CD8-positive, alpha-beta memory T cell (primary cell): ENCODE measurements at places on chromosomes 4 and X. TPM values are rescaled to one million over a fixed set of nuclear protein-coding genes. Genes with fewer than 3 reads are reported as not detected.
A peak's percentile ranks its signal among the peaks of the same experiment; 100 is the strongest.

GRCh38 chrX:1488141-1488540, 35.4 kb upstream of the ASMTL start:
- no peak for DNase-seq

DNA sequence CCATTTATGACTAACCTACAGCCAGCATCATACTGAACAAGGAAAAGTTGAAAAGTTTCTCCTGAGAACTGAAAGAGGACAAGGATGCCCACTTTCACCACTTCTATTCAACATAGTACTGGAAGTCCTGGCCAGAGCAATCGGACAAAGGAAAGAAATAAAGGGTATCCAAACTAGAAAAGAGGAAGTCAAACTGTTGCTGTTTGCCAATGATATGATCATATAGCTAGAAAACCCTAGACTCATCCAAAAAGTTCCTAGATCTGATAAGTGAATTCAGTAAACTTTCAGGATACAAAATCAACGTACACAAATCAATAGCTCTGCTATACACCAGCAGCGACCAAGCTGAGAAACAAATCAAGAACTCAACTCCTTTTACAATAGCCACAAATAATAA, 64.5 kb downstream of the CENPC start:
- DNase-seq: no peak

GRCh38 chr4:80265571-80266252, 752 bp upstream of the FGF5 start:
- DNase-seq: no peak

DNA sequence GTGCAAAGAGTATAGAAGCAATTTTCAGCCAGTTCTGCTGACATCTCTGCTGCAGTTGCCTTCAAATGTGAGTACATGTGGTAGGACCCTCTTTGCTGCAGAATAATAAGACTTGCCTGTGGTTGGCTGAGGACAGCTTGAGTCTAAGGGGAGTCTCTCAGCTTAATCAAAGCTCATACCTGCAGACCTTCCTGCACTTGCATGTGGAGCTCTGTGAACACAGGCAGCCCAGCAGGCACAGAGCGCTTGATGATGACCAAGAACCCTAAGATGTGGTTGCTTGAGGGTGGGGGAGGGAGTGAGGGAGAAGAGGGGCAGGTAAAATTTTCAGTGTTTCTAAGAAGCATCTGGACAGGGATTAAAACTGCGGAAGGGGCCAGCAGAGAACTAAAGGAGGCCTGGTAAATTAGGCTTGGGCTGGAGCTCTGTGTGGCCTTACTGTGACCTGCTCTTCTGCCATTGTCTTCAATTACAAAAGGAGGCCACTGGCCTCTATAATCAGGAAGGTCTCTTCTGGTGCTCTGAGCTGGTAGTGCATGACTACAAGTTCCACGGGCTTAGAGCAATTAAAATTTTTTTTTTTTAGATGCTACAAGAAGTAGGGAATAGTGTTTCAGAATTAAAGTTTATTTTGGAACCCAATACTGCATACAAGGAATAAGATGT, 59.9 kb upstream of the CHRNA9 start:
- no peak for DNase-seq

DNA sequence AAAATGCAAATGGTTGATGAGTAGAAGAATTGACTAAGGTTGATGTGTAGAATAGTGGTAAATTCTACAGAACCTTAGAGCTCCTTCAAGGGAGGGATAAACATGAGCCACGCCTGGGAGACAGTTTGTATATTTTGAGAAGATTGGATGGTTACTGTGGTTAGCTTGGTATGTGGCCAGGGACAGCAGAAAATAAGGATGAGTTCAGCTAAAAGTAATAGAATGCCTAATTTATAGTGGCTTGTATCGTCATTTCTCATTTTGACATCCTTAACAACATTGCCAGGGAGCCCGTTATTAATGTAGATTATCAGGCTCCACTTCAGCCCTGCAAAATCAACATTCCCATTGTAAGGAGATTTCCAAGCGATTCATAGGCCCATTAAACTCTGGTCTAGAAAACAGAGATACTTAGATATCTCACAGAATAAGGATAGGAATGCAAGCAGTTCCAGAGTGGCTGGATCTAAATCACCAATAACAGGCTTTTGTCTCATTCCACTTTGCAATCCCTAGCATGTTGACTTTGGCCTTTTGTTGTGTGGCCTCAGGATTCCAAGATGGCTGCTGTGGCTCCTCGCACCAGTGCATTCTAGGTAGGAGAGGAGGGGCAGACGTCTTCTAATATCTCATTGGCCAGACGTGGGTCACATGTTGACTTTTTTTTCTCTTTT, 6.4 kb upstream of the PTTG2 start:
- no peak for DNase-seq

- DNase-seq: peak; percentile 5
Measured at GRCh38 chrX:39439906-39440798, 638.9 kb downstream of the MID1IP1 start.

GRCh38 chr4:154313004-154313585, 178.5 kb downstream of the DCHS2 start:
- no peak for DNase-seq

GRCh38 chr4:161519611-161520010, 644.2 kb downstream of the FSTL5 start:
- no peak for DNase-seq

DNA sequence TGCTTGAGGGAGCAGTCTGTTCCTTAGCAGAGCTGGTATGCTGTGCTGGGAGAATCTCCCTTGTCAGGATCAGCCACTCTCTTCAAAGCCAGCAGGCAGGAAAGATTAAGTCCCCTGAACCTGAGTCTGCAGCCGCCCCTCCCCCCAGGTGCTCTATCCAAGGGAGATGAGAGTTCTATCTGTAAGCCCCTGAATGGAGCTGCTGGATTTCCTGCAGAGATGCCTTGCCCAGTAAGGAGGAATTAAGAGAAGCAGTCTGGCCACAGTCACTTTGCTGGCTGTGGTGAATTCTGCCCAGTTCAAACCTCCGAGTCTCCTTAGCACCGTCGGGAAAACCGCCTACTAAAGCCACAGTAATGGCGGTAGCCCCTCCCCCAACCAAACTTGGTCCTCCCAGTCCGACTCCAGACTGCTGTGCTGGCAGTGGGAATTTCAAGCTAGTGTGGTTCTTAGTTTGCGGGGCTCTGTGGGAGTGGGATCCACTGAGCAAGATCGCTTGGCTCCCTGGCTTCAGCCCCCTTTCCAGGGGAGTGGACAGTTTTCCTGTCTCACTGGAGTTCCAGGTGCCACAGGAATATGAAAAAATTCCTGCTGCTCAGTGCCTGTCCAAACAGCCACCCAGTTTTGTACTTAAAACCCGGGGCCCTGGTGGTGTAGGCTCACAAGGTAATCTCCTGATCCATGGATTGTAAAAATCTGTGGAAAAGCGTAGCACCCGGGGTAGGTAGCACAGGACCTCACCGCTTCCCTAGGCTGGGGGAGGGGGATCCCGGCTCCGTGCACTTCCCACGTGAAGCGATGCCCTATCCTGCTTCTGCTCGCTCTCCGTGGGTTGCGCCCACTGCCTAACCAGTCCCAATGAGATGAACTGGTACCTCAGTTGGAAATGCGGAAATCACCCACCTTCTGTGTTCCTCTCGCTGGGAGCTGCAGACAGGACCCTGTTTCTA, 38.0 kb downstream of the RAB28 start:
- DNase-seq: no peak

DNA sequence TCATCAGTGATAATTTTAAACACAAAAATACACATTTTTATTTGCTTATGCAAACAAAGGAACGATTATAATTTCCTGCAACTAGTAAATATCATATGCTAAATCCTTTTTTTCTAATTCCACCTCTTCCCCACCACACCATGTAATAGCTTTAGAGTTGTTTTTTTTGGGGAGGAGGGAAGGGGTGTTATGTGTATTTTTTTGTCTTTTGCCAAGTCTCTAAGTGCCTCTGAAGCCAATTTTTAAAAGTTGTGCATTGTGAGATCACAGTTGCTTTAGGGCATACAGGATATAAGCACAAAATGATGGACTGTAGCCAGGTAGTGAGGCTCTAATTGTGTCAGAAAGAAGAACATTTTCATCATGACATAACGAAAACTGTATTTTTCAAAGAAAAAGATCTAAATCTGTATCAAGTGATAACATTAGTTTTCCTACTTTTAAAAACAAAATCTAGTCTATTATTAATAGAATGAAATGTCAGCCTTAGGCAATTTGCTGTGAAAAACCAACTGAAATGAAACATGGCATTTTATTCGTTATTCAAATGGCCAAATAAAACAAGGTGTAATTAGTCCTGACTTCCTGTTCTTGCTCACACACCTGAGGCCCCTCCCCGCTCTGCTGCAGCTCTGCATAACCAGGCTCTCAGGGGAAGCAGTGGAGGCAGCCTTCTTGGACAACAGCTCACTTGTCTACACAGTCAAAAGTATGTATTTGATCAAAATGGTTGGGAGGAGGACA, 157.4 kb downstream of the PALLD start:
- DNase-seq: no peak

DNA sequence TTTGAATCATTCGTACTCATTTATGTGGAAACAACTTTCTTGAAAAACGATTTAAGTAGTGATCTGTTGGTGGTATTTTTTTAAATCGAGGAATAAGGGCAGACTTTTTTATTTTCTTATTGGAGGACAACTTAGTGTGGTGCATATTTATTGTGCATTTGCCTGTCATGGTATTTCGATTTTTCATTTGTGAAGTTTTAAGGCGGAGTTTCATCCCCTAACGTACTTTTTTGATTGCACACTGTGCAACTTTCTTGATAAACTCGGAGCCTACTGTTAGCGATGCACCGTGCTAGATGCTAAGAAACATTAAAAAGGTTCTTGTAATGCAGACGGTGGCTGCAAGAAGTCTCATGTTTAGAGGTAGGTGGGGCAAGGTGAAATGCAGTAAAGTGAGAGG, 1.4 kb downstream of the ZFX start:
- DNase-seq: no peak

GRCh38 chr4:10554121-10554520, 96.9 kb upstream of the ZNF518B start:
- no peak for DNase-seq

- DNase-seq: no peak
Measured at GRCh38 chr4:105619188-105619931, 66.9 kb downstream of the ARHGEF38 start.

GRCh38 chr4:162268911-162269310, 105.1 kb upstream of the FSTL5 start:
- no peak for DNase-seq

GRCh38 chrX:19214311-19214710, 92.0 kb upstream of the ADGRG2 start:
- no peak for DNase-seq

DNA sequence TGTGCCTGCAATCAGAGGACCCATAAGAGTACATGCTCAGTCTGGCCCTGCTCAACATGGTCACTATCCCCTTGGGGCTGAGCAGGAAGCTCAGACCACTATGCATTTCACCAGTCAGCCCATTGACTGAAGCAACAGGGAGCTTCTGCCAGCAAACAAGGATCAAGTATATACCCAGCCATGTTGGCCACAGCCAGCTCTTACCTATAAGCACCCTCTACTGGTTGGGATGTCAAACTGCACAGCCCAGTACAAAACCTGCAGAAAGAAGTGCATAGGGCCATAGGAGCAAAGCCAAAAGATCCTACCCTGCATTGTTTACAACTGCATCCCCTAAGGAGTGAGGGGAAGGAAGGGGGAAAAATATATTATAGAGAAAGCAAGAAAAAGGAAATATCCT, 214.4 kb upstream of the CPEB2 start:
- no peak for DNase-seq

GRCh38 chrX:37763400-37763799, 16.5 kb upstream of the CYBB start:
- DNase-seq: no peak

DNA sequence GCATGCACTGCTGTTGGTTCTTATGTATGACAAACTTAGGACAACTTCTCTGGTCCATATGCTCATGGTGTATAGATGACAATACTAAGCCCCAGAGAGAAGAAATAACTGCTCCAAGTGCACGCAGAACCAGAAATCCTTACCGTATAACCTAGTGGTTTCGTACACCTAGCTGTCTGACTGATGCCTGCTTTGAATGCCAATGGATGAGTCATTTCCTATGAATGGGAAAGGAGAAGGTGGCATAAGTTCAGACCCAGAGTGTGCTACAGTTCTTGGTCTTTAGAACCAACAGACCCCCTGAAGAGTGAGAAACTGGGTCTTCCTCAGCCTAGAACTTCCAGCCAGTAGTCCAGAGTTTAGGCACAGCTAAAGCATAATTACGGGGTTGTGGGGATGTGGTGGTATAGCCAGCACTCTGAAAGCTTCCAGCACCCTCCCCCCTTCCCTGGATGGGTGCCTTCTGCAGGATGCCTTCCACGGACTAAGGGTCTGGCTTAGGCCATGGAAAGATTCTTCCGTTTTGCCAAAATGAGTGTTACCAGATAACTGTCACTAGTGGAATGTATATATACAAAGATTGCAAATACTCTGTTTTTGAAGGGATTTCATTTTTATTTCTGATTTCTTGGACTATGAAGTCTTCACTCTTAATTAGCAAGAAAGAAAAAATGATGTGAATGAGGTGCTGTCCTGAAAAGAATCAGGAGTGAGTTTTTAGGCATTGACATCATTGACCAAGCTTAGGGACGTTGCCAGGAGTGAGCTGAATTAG, 84.6 kb upstream of the PACRGL start:
- no peak for DNase-seq

DNA sequence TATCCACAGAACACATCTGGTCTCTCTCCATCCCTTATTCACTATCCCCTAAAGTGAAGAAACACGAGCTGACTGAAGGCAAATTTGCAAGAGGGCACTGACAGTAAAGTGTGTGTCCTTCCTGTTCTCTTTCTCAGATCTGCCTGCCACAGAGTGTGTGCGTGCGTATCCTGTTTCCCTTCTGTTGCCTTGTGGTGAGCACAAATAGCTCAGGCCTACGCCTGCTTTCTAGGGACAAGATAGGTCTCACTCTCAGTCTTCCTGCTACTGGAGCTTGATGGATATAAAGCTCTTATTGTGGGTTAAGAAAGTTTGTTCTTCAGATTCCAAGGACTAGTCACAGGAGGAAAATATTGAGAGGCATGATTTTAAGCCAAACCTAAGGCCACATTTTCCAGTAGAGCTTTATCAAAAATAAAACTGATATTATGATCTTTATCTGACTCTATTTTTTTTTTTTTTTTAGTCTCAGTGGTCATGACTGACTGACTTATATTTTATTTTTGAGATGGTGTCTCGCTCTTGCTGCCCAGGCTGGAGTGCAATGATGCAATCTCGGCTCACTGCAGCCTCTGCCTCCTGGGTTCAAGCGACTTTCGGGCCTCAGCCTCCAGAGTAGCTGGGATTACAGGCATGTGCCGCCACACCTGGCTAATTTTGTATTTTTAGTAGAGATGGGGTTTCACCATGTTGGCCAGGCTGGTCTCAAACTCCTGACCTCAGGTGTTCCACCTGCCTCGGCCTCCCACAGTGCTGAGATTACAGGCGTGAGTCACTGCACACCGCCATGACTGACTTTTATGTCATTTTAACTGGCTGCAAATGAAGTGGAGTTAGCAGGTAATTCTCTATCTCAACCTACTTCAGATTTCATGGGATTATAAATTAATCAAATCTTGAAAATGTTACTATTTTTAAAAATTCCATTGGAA, 140.3 kb upstream of the SH3RF1 start:
- DNase-seq: peak; percentile 61

MAB21L2 gene
- not detected for total RNA-seq

PLAC1 gene
- total RNA-seq: not detected

MSANTD1 gene
- 0.46 TPM for total RNA-seq

NDNF gene
- 0.13 TPM for total RNA-seq

TNIP3 gene
- total RNA-seq: 15.7 TPM

AWAT2 gene
- total RNA-seq: not detected

APLN gene
- 0.11 TPM for total RNA-seq

PTTG2 gene
- not detected for total RNA-seq
